NCI-H774 (cell line): ENCODE measurements at places on chromosomes 11 and 22.
A peak's percentile ranks its signal among the peaks of the same experiment; 100 is the strongest.

DNA sequence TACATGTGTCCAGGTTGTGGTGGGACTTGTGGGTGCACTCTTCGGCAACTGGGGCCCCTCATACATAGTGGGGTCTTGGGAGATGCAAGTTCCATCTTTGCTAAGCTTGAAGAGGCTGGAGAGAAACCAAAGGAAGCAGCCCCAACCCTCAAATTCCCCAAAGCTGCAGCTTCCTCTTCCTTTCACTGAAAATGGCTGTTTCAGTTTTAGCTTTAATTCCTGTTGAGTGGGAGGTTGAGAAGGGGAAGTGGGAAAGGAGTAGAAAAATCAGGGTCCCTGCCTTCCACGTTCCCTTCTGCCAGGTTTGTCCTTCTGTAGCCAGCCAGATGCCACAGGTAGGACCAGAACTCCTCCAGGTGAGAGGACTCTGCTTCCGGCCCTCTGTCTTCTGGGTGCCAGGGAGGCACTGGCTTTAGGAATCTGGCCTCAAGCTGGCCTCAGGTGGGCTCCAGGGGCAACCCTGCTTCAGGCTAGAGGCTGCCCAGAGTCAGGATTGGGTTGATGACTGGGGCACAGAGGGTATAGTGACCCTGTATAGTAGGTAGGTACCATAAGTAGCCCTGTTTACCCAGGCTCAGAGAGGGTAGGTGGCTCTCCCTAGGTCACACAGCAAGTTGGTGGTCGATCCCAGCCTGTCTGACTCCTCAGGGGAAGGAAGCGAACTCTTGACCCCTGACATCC lies 16.2 kb downstream of the P2RY6 start:
- DNase-seq, result no peak

- no peak for DNase-seq
Observed at GRCh38 chr11:17164361-17165246, 43.2 kb downstream of the PIK3C2A start.

- DNase-seq, result no peak
Observed at GRCh38 chr11:63530021-63530420, 6.6 kb upstream of the PLAAT4 start.

DNA sequence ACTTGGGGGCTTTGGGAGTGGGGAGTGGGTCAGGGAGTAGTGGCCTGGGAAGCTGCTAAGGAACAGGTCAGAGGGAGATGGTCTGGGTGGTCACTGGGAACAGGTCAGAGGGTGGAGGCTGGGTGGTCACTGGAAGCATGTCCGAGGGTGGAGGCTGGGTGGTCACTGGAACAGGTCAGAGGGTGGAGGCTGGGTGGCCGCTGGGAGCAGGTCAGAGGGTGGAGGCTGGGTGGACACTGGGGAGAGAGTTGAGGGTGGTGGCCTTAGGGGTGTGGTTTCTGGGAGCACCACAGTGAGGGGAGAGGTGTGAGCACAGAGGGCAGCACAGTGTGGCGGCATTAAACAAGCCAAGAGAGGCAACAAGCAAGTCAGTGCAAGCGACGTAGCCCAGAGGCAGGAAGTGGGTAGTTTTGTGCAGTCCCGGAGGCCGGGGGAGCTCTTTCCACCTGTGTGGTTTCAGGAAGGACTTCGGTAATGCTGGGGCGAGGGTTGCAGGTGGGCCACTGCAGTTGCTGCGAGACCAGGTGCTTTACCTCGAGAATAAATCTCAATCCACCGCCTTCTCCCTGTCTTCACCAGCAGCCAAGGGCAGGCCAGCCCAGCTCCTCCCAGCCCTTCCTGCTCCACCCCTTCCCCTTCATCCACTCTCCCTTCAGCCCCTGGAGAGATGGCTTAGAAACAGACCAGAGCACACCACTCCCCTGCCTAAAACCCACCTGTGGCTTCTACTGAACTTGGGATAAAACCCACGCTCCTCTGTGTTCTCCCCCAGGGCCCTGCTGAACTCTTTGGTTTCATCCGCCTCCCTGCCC lies 3.2 kb upstream of the CACNA1I start:
- DNase-seq, result no peak

- no peak for DNase-seq
Observed at GRCh38 chr11:103948187-103948763, 88.2 kb upstream of the DDI1 start.

GRCh38 chr11:2591805-2592204 lies 108.0 kb downstream of the KCNQ1OT1 start:
- DNase-seq, result no peak

GRCh38 chr22:29114392-29114791 lies 41.6 kb downstream of the KREMEN1 start:
- DNase-seq, result no peak

DNA sequence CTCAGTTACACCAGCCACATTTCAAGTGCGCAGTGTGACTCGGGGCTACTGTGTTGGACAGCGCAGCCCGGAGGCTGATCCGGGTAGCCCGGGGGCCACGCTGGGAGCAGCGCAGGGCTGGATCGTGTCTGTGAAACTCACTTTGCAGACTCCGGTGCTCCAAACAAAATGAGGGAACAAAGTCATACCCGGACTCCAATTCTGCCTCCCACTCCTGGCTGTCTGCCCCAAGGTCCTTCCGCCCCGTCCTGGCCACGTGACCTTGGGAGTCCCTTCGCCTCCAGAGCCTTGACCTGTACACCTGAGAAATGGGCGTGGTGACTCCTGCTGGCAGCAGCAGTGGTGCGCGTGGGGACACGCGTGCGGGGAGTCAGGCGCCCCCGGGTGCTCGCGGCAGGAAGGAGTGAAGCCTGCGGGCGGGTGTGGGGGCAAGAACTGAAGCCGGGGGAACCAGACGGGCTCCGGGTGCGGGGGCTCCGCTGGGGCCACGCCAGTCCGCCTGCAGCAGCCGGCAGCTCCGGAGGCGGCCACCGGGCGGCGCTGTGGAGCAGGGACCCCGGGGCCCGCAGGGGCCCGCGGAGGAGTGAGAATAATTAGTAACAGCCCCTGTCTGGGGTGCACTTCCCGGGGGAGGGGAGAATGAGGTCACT lies 42.4 kb downstream of the KCNJ4 start:
- no peak for DNase-seq

DNA sequence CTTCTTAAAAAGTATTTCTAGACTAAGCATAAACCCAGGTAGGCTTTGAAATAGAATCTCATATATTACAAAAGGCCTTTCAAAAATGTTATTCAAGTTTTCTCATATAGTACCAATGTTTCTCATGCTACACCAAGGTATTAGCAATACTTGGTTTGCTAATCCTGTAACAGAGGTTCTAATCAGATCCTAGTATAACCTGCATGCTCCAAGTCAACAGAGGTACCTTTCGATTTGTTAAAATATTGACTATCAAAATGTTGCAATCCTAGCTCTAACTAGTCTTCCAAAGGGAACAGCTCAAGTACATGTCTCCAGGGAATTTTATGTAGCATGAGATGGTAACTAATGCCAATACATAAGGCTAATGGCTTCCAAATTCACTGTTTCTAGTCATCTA lies 98.1 kb upstream of the APOA1 start:
- no peak for DNase-seq

DNA sequence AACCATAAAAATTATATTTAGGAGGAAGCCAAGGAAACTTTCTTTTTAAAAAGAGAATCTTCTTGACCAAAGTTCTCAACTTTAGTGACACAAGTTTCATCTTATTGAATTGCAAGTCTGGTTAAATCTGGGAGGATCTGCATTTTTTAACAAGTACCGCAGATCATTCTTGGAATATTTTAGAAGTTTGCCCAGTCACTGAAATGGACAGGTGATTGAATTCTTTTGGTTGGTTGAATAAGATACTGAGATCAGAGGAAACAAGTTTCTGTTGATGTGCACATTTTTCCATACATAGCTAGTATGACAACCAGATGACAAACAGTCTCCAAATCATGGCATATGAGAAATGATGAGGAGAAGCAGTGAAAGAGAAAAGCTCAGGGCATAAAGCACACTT lies 50.2 kb downstream of the SLN start:
- DNase-seq, result no peak

GRCh38 chr11:1153951-1154493 lies 3.7 kb upstream of the MUC5AC start:
- no peak for DNase-seq

GRCh38 chr11:122186439-122187080 lies 70.5 kb upstream of the BLID start:
- no peak for DNase-seq

DNA sequence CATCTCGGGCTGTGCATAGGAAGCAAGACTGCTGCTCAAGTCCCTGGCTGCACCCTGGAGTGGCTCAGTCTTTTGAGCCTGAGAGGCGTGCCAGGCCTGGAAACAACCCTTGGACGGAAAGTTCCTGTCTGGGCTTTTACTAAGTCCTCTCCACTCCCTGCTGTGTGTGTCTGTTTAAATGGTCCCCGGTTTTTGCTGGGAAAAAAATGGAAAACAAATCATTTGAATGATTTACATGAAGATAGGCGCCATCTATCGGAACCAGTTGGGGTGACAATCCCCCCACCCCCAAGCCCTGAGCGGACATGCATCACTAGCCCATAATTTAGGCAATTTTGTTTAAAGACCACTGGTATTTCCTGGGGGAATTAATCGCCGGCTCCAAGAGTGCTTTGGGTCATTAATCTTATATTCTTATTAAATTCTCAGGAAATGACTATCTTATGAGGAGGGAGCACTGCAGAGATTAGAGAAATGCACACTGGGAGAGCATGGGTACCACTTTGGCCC lies 2.7 kb upstream of the GAB2 start:
- DNase-seq, result peak; percentile 60

- DNase-seq, result no peak
Observed at GRCh38 chr22:24159650-24160049, 21.6 kb upstream of the SUSD2 start.

DNA sequence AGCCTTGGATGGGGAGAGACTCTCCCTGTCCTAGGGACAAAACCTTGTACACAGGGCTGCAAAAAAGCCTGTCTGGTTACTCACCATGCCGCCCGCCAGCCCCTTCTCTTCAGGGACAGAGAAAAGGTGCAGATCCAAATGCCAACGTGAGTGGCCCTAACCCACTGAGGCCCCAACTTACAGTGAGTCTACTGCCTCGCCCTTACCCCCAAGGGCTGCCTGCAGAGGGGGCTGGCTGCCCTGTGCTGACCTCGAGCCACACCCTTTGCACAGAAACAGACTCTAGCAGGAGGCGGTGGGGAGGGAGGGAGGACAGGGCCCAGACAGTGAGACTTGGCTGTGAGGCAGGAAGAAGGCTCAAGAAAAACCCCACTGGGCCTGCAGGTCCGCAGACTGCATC lies 13.6 kb upstream of the CHST1 start:
- DNase-seq, result no peak

DNA sequence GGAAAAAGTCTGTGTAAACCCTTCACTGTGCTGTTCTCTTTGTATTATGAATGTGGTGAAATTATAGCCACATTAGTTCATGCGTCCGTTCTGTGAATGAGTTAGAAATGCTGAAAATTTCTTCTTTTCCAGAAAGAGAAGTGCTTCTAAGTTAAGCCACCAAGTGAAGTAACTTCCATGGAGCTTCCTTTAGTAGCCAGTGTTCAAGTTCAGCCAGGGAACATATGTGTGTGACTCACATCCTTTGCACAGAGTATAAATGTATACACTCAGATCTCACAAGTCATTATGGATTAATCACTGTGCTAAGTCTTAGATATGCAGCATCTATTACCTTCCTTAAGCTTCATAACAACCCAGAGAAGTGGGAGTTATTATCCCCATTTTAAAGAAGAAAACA lies 3.1 kb upstream of the MMP8 start:
- DNase-seq, result no peak

GRCh38 chr11:61816736-61817455 lies at the start of gene FADS1:
Gene FADS1, minus strand, starts transcription at chr11:61817003. Its CDS starts 74 bp downstream, at chr11:61816929.
- DNase-seq, result peak; percentile 96

GRCh38 chr11:112962579-112963367 lies 1.6 kb downstream of the NCAM1 start:
- DNase-seq, result peak; percentile 91

GRCh38 chr22:27391092-27391770 lies 410.3 kb downstream of the MN1 start:
- no peak for DNase-seq

GRCh38 chr11:61305417-61305816 lies 10.3 kb upstream of the VWCE start:
- DNase-seq, result no peak

DNA sequence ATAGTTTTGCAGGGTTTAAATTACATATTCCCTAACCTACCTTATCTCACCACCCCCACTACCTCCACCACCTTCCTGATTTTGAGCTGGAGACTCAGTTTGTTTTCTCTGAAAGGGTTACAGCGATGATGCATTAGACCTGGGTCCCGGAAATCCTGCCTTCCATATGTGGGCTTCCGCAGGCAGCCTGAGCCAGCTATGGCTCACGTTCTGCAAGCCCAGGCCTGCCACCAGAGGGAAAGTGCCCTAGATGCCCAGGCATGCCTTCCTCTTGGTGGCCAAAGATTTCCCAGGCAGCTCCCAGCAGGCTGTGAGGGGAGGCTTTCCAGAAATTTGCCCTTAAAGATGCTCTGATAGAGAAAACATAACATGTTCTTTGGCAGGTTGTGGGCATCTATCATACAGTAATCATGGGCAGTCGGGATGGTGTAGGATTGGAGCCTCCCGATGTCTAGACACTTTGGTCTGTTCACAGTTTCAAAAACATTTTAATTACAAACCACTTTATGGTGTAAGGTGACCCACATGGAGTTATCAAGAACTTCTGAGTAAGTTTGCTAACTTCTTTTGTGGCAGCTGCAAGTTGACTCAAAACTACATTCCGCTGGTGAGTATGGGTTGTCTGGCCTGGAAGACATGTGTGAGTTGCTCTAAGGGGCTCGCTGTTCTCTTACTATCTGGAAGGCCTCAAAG lies 79.3 kb downstream of the MICAL2 start:
- DNase-seq, result no peak

DNA sequence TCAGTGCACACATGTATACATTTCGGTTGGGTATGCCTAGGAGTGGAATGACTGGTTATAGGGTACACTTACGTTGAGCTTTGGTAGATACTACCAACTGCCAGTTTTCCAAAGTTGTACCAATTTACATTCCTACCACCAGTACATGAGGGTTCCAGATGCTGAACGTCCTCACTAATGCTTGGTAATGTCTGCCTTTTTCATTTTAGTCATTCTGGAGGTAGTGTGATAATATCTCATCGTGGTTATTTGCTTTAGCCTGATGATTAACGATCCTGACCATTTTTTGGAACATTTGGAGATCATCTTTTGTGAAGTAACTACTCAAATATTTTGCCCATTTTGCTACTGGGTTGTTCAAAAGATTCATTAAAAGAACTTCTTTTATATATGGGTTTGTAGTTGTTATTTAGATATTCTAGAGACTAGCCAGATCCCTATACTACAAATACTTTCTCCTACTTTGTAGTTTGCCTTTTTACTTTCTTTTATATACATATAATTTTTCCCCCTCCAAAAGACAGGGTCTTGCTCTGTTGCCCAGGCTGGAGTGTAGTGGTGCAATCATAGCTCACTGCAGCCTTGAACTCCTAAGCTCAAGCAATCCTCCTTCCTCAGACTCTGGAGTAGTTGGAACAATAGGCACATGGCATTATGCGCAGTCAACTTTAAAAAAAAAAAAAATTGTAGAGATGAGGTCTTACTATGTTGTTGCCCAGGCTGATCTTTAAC lies 62.1 kb downstream of the RBFOX2 start:
- DNase-seq, result no peak

DNA sequence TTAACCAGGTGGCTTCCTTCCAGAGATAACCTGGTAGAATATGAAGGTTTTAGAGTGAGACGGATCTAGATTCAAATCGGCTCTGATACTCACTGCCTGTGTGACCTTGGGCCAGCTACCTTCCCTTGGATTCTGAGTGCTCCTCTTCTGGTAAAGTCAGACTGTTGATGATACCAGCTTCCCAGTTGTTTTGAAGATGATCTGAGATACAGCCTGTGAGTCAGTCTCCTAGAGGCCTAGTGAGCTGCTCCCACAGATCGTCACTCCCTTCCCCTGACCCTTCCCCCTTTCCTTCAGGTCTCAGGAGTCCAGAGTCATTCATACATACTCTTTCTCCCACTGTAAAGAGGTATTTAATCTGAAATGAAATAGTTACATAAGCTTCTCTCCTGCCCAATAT lies 207.8 kb downstream of the GRIK4 start:
- no peak for DNase-seq
